CD4-positive, alpha-beta T cell treated with Interleukin-21 for 1 hour (primary cell): ENCODE measurements at places on chromosomes 1 and 21.

DNA sequence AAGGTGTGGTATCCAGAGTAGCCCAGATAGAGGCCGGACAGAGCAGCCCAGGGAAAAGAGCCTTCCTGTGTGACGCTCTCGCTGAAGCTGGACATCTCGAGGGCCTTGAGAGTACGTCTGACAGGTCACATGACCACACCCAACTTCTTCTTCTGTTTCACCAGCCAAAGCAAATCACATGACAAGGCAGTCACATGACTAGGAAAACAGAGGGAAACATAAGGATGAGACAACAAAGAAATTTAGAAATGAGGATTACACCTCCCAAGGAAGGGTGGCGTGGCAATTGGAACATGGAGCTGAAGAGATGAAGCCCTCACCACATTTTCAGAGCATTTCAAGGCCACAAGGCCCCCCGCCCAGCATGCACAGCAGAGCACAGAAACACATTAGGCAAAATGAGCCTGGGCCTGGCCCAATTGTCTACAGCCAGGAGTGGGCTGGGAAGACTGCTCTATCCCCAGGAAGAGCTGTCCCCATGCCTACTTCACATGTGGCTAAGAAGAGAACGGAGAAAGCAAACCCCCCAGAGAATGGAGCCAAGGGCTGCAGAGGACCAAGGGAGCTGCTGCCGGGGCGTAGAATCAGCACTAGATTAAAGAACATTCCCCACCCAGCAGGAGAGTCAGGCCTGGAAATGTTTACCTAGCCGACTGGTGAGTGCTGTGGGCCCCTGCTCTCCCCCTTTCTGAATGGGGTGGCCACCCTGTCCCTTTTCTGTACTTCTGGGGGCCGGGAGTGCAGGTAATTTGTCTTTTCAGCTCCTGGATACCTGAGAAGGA lies 305.1 kb downstream of the NPHP4 start:
- no peak for DNase-seq

DNA sequence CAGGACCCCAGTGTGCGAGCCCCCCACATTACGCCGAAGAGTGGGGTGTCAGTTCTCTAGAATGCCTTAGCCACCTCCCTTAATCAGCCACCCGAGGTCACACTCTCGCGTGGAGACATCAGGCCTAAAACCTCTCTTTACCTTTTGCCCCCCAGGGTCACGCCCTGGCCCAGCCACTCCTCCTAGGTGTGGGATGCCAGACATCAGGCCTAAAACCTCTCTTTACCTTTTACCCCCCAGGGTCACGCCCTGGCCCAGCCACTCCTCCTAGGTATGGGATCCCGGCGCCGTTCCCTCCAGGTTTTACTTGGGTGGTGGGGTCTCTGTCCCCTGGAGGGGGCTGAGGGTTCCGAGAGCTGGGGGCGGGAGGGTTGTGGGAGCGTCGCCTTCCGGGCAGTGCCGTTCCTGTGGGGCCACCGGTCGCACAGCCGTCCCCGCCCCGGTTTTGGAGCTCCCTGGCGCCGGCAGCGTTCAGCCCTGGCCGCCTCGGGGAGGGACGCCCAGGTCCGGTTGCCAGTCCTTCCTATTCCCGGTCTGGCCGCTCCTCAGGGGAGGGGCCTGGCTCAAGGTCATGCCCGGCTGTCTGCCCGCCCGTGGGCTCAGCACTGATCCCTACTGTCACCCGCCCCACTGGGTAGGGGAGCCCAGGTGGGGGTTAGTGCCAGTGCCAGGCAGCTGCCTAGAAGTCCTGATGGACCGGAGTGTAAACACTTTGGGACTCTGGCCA lies 882 bp downstream of the VPS13D start:
- DNase-seq = peak; percentile 25

DNA sequence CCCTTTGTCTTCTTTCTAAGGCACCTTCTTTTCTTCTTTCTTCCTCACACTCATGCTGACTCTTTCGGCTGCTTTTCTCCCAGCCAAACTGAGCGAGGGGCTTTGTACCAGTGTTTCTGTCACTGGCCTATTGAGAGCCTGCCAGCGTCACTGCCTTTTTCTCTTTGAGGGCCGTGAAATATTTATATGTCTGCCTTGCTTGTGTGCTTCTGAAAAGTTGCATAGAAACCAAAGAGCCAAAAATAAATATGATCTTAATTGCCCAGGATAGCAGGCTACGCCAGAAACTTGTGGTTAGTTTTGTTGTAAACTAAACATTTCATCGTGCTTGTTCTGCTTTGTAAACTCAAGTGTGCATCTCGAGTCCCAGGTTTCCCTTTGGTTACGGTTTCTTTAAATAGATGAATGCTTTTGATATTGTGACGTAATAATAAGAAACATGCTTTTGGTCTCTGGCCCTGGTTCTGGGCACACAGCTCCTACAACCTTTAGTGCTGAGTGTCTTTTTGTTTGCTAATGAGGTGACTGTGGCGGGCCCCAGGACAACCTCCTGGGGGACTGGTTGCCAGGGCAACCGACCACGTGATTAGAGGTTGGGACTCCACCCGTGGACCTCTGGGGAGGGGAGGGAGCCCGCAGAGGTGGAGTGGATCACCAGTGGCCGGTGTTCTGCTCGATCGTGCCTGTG lies 10.8 kb downstream of the SLC37A1 start:
- DNase-seq = peak; percentile 72

- no peak for DNase-seq
Observed at GRCh38 chr1:201309416-201309815, 26.1 kb downstream of the PKP1 start.

GRCh38 chr21:35038772-35039319 lies 10.3 kb downstream of the RUNX1 start:
- no peak for DNase-seq
